ENCODE measurements at places on chromosomes 6 and 20.

DNA sequence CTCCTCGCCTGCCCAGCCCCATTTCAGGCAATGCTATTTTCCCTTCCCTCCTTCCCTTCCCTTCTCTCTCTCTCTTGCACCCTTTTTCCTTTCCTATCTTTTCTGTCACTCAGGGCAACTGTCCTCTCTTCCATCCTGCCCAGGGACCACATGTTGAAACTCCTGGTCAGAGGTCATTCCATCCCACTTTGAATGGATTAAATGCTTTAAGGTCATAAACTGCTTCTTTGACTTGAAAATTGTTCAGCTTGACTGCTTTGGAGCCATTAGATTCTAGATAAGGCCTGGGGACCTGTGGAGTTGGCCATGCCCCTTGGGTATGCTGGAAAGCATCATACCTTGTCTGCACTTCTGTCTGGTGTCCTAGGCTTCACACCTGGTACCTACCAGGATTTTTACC lies 106.1 kb downstream of the DTNBP1 start:
- DNase-seq = no peak

- no peak for DNase-seq
These were observed 185.2 kb downstream of the SLC24A3 start for GRCh38 chr20:19397666-19398065.

DNA sequence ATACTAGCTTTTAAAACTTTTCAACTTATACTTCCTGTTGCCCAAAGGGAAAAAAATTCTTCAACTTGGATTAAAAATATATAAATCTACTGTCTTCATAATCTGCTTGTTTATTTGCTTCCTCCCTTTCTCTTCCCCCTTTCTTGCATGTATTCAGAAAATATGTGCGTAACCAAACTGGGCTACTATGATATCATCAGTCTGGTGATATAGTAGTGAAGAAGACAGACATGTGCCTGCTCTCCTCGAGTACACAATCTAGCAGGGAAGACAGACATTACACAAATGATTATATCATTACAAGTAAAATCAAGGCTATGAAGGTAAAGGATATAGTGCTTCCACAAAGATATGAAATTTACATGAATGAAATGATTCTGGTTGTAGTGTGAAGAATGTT lies 31.0 kb downstream of the IBTK start:
- DNase-seq = no peak

DNA sequence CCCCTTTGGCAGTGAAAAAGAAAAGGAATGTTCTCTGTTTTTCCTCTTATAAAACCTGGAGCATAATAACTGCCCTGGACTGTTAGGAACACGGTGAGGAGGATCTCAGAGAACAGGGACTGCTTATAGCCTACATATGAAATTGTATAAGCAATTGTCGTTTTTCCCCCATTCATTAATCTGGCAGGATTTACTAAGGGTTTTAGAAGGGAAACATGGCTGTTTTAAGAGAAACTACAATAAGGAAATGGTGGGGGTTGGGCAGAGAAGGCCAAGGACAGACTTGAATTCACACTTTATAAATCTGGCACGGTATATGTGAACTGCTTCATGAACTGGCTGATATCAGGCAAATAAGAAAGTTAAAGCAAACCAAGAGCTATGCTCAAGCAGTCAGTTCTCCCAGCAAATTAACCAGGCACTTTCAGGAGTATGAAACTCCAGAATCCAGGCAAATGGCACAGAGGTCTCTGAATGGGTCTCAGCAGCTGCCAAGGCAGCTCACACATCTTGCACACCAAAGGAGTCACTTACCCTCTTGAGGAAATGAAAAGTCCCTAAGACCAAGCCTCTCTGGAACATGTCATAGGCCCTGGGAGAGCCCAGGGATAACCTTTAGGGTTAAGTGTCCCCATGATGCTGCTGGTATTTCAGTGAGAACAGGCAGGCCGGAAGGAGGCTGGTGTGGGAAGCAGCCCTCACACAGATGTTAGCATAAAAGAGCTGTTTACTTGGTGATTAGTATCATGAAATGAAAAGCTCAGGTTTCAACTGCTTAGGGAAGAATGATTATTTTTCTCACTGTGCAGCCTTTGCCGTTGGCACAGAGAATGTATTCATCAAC lies 260.5 kb upstream of the MARCKS start:
- no peak for DNase-seq

GRCh38 chr6:125154118-125154760 lies 666 bp downstream of the TPD52L1 start:
- no peak for DNase-seq

GRCh38 chr6:99014061-99014460 lies 66.3 kb upstream of the FBXL4 start:
- DNase-seq = no peak

- no peak for DNase-seq
These were observed 32.5 kb downstream of the PDE10A start for GRCh38 chr6:165630544-165630953.

DNA sequence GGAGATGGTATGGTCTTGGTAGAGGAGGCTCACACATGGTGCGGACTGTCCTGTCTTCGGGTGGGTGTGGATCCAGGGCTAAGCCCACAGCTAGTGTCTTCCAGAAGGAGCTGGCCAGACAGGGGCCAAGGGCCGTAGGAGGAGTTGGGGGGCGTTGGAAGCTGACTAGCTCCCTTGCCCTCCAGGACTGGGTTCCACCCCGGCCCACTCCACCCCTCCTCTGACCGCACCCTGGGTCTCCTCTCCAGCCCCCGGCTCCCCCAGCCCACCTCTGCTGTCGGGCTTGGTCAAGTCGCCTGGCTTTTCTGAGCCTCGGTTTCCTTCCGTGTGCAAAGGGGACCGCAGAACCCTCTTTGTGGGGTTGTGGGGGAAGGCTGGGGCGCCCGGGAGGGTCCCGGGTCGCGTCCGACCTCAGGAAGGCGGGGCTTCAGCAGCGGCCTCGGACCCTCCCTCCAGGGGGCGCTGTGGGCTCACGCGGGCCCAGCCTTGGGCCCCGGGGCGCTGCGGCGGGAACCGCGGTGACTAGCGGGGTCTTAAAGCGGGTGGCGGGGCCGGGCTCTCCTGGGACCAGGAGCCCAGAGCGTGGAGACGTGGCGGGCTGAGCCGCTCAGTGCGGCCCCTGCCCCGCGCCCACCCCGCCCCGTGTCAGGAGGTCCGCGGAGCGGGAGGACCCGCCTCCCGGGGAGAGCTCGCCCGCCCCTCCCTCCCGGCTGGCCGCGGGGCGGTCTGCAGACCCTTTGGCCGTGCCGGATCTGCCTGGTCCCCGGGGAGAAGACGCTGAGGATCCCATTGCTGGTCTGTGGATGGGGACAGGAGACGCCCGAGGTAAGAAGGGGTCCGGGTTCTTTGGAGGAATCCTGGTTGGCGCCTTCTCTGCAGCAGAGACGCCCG lies 5.4 kb downstream of the NPBWR2 start:
- peak; percentile 33 for DNase-seq

GRCh38 chr20:2849529-2849928 lies 9.0 kb downstream of the VPS16 start:
- no peak for DNase-seq

- DNase-seq = no peak
These were observed 795 bp downstream of the MMP24OS start for GRCh38 chr20:35277127-35277526.

- DNase-seq = no peak
These were observed 163.7 kb downstream of the CARMIL1 start for GRCh38 chr6:25442898-25443297.

DNA sequence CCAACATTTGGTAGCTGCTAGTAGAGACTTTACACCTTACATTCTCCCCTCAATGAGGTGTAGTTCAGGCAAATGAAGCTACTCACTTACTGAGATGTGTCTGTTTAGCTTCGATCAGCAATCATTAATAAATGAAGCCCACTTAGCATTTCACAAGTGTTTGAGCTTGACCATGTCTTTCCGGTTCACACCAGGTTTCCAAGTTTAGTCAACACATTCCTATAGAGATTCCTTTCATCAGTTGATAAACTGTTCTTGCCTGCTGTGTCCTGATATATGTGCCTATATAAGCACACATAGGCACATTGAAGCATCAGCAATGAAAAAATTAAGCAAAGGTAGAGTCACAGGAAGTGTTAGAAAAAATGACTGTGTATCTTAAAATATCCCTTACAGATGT lies 150.0 kb downstream of the BTBD3 start:
- DNase-seq = no peak

DNA sequence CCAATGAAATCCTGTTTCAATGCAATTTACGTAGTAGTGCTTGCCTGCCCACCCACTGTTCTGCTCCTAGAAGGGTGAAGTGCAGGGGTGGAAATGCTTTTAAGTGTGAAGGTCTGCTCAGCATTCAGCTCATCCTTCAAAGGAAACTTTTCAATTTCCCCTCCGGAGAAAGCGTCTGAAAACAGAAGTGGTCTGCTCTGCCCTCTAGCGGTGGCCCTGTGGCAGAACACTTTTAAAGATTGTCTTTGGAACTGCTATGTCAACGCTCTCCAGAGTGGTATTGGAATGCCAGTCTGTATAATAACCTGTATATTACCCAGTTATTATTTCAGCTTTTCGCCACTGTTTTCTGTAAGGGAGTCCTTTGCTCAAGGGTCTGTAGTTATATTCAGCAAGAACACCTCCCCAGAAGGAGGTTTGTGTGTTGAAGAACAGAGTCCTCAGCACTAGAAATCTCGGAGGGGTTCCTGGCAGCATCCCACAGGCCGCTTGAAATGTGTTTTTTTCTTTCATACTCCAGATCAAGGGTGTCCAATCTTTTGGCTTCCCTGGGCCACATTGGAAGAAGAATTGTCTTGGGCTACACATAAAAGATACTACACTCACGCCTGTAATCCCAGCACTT lies 63.1 kb upstream of the KLHL31 start:
- no peak for DNase-seq

DNA sequence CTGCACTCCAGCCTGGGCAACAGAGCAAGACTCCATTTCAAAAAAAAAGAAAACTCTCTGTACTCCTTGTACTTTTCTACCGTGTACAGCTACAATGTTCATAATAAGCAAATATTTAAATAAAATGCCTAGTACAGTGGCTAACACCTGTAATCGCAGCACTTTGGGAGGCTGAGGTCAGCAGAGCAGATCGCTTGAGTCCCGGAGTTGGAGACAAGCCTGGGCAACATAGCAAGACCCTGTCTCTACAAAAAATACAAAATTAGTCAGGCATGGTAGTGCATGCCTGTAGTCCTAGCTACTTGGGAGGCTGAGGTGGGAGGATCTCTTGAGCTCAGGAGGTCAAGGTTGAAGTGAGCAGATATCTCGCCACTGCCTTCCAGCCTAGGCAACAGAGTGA lies 5.7 kb downstream of the NAPB start:
- no peak for DNase-seq

- DNase-seq = no peak
These were observed 959.8 kb downstream of the EPHA7 start for GRCh38 chr6:92459606-92460005.

GRCh38 chr20:25669826-25670422 lies 26.7 kb downstream of the ZNF337 start:
- no peak for DNase-seq

DNA sequence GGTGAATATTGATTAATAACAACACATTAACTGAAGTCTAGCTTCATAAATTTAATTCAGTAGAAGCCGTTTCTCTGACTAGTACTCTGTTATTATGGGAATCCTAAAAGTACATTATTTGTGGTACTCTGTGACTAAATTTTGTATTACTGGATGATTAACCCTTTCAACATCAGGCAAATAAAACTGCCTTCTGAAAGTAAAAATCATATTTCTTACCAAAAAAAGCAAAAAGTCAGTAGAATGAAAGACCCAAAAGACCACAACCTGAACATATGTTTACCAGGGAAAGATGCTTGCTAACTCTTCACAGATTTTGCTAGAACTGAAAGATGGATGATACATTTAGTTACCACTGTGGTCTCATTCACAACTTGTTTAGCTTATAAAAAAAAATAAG lies 73.2 kb downstream of the AHI1 start:
- no peak for DNase-seq

- no peak for DNase-seq
These were observed 65.9 kb upstream of the FBXL4 start for GRCh38 chr6:99013661-99014060.

DNA sequence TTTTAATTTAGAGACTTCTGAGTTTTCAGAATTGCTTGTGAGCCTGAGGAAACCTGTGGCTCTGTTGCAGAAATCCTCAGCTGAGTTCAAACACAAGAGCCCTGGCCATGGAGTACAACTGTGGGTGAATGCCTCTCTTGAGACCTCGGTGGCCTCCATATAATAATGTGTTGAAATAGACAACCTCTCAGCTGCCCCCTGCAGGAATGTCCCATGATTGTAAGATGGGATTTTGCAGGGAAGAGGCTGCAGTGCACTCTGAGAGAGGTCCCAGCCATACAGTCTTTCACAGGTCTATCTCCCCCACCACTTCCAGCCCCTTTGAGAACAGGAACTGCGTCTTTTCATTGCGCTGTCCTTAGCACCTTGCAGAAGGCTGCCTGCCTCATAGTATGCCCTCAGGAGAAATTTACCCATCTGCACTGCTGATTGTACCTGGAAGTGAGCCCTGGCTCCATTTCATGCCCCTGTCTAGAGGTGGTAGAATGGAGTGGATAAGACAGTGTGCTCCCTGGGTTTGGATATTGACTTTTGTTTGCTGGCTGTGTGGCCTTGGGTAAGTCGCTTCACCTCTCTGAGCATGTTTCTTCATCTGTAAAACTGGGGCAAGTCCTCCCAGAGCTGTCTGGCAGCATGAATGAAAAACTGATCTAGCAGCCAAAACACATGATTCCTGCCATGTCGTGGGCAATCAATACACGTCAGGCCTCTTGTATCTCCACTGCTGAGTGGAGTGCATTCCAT lies 16.8 kb upstream of the CDH22 start:
- no peak for DNase-seq

DNA sequence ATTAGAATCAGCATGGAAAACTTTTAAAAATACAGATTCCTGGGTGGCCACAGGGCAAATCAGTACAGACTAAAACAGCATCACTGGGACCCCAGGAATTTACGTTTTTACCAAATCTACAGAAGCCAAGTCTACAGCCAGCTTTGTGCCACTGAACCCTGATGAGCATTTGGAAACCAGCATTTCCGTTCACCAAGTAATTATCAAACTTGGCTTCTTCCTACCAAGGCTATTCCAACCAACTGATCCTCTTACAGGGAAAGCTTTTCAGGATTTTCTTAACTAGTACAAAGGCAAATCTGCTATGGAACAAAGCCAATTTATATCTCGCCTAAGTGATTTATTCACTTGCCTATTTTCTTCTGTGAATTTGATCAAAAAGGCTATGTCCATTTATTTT lies 47.0 kb downstream of the PLAGL1 start:
- no peak for DNase-seq

DNA sequence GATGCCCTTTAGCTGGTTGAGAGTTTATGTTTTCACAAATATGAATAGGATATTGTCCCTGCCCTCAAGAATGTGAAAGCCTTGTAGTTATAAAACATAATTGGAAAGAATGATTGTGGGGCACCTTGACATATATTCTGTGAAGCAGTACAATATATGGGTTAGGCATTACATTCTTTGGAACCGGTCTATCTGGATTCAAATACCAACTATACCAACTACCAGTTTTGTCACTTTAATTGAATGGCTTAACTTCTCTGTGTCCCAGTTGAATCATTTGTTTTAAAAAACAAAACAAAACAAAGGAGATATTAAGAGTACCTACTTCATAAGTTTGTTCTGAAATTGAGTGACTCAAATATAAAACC lies 146.5 kb downstream of the TBC1D32 start:
- DNase-seq = no peak

All from activated gamma-delta T cell (primary cell).